WTC11 (cell line): ENCODE measurements at places on chromosomes 13 and 19. TPM values are rescaled to one million over a fixed set of nuclear protein-coding genes. Genes with fewer than 3 reads are reported as not detected.

The CYP4F2 gene
- 0.24 to 1.2 TPM (median 0.34 TPM) in 3 replicates for total RNA-seq

DNA sequence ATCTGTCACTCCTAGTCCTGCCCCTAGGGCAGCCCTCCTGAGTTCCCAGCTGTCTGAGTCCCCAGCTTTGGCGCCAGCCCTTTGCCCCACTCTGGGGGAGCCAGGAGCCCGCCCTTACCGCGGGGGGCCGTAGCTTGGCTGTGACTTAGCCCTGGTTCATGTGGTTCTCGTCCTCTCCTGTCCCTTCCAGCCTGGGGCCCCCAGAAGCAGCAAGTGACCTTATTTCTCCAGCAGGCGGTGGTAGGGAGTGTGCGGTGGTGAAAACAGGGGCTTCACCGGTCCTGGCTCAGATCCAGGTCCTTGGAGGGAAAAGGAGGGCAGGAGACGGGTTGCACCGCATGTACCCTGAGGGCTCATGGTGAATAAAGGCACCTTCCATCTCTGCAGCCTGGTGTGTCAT lies 7.9 kb downstream of the GIPC3 start:
- H3K4me1 ChIP-seq, result no peaks in the 10 kb centered on the region
- 0 out of 2 replicates have a peak, but pooled peaks cover 2% of the 10 kb centered on the region for H3K36me3 ChIP-seq
- peak; percentile 69 for DNase-seq
- H3K27ac ChIP-seq, result no peak overlapping the region

The BRME1 gene
- 5.0 to 7.2 TPM (median 6.4 TPM) in 3 replicates for total RNA-seq

DNA sequence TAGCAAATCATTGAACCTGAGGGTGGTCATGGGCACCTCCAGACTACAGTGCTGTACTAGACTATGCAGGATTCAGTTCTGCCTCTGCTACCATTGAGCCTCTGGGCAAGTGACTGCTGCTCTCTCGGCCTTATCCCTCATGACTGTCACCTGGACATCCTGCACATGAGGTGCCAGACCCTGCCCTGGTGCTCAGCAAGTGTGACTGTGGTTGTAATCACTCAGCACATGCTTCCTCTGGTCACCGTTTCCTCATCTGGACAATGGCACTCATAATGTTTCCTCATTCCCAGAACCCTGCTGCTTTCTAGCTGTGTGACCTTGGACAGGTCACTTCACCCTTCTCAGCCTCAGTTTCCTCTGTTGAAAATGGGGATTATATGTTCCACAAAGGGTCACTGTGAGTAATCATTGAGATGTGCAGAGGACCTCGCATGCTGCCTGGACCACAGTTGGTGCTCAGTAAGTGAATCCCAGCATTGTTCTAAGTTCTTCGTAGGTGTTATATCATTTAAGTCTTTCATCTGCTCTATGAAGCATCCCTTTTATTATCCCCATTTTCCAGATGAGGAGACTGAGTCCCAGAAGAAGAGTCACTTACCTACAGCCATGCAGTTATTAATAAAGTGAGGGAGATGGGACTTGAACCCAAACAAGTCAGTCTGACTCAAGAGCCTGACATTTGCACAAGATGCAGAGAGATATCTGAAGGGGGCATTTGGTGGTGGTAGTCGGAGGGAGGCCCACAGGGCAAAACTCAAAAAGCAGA lies 3.2 kb downstream of the SYT3 start:
- peaks cover 42% of the 10 kb centered on the region for H3K36me3 ChIP-seq
- no peak for DNase-seq
- peaks cover 35% of the 10 kb centered on the region for H3K27me3 ChIP-seq
- peaks cover 16% of the 10 kb centered on the region for H3K4me1 ChIP-seq

- no peak overlapping the region for H3K4me3 ChIP-seq
- peaks cover 14% of the 10 kb centered on the region for H3K36me3 ChIP-seq
- peaks cover 14% of the 10 kb centered on the region for H3K27me3 ChIP-seq
- peaks cover 35% of the 10 kb centered on the region for H3K4me1 ChIP-seq
Observed at GRCh38 chr13:25147638-25148401, 24.3 kb downstream of the AMER2 start.

The TRPC4 gene
- 4.2 to 8.0 TPM (median 5.0 TPM) in 3 replicates for total RNA-seq

DNA sequence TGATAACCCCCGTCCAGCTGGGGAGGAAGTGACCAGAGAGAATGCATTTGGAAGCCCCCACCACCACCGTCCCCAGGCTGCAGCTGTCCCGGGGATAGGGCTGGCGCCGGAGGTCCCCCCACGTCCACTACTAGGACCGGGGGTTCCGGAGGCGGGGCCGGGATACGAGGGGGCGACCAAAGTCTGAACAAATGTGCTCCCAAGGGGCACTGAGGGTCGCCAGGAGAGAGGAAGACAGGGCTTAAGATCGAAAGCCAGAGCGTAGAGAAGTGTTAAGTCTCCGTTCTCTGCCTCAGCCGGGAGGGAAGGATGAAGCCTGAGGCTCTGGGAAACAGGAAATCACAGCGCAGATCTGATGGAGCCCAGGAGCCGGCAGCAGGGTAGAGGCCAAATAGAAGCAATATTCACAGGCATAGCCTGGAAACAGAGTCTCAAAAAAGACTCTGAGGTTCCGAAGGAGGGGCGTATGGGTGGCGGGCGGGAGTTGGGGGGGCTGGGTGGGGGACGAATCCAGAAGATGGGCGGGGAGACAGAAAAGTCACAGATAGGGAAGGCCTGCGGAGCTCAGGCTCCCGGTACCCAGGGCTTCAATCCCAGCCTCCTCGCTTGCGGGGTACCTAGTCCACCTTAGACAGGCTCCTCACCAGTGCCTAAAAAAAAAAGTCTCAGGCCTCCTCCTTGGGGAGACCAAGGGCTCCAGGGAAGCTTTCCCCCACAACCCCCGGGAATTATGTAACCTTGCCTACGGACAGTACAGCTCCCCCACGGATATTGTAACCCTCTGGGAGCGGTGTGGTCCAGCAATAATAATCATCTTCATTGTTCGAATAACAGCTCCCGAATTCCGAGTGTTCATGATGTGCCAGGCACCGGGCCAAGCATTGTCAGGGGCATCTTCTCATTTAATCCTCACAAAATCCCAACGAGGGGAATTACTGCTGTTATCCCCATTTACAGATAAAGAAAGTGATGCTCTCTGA lies 1.1 kb upstream of the ERF start:
- peaks cover 20% of the 10 kb centered on the region for H3K27me3 ChIP-seq
- peak overlapping the region; percentile 82 for H3K4me3 ChIP-seq
- H3K36me3 ChIP-seq, result no peaks in the 10 kb centered on the region
- DNase-seq, result no peak
- H3K4me1 ChIP-seq, result peaks cover 24% of the 10 kb centered on the region

- no peak overlapping the region for H3K27ac ChIP-seq
- peaks cover 27% of the 10 kb centered on the region for H3K27me3 ChIP-seq
- no peak for DNase-seq
- H3K4me1 ChIP-seq, result peaks cover 51% of the 10 kb centered on the region
- H3K4me3 ChIP-seq, result peak overlapping the region; percentile 63
Observed at GRCh38 chr13:112895521-112896465, 73.2 kb upstream of the MCF2L start.

DNA sequence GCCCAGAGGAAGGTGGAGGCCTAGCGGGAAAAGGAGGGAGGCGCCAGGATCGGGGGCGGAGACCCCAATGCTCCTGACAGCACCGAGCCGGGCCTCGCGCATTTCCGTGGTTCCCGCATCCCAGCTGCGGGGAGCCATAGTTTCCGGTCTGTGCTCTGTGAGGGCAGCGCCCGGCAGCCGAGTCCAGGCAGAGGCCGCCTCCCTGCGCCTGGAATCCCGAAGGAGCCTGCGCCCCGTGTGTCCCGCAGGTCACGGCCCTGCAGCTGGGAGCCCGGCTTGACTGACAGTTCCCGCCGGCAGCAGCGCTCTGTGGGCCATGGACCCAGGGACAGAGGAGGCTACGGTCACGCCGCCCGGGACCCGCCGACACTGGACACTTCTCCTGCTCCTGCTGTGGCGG lies 74.6 kb upstream of the C13orf46 start:
- DNase-seq, result peak; percentile 50
- no peak overlapping the region for H3K4me3 ChIP-seq
- peaks cover 18% of the 10 kb centered on the region for H3K4me1 ChIP-seq

DNA sequence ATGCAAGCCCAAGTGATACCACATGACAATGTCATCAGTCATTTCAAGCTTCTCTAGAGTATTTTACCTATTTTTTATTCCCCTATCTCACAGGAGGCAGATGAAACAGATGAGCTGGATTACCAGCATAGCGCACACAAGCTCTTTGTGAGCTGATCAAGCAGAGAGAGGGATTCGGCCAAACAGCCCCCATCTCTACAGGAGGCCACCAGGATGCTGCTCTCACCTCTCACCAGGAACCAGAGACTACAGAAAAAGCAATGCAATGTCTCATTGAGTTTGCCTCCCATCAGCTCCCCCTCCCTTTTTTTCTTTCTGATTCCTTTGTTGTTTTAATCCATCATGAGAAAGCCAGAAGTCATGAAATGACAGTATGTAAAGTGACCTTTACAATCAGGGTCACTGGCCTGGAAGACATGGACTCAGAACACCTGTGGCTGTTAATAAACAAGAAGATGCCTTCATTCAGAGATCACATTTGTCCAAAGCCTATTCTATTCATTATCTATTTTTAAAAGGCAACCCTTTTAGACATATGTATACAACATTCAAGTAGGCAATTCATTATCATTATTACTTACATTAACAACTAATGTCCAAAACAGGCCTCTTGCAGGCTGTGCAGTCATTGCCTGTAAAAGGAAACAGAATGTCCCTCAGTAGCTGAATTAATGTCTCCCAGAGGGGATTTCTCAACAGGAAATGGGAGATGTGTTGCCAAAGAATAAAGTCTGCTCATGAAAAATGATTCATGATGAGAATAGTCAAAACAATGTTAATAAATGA lies 656.6 kb downstream of the TBC1D4 start:
- no peak for DNase-seq
- H3K27ac ChIP-seq, result no peak overlapping the region
- no peaks in the 10 kb centered on the region for H3K36me3 ChIP-seq
- H3K27me3 ChIP-seq, result no peaks in the 10 kb centered on the region
- peaks cover 18% of the 10 kb centered on the region for H3K4me1 ChIP-seq

The IRGC gene
- total RNA-seq, result not detected in 3 replicates

GRCh38 chr13:76885203-76886004 lies 801 bp downstream of the KCTD12 start:
- peaks cover 19% of the 10 kb centered on the region for H3K4me1 ChIP-seq
- H3K4me3 ChIP-seq, result peak overlapping the region; percentile 76
- peaks cover 58% of the 10 kb centered on the region for H3K27me3 ChIP-seq

DNA sequence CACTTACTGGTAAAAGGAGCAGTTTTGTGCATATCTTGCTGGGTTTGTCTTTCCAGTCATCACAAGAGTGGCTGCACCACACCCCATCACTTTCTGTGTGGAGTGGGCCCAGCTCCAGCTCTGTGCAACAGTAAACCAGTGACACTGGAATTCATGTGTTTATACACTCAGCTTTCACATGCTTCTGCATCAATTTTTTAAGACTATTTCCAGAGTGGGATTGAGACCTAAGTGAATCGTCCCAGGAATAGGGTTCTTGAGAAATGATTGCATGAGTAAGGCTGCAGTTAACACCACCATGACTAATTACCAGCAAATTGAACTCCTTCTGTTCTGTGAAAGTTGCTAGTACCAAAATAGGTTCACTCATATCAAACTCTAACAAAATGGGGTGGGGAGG lies 5.3 kb upstream of the CFAP97D2 start:
- 0 out of 2 replicates have a peak, but pooled peaks cover 2% of the 10 kb centered on the region for H3K4me1 ChIP-seq
- H3K27me3 ChIP-seq, result no peaks in the 10 kb centered on the region
- DNase-seq, result no peak
- 0 out of 2 replicates have a peak, but pooled peaks cover 4% of the 10 kb centered on the region for H3K36me3 ChIP-seq

DNA sequence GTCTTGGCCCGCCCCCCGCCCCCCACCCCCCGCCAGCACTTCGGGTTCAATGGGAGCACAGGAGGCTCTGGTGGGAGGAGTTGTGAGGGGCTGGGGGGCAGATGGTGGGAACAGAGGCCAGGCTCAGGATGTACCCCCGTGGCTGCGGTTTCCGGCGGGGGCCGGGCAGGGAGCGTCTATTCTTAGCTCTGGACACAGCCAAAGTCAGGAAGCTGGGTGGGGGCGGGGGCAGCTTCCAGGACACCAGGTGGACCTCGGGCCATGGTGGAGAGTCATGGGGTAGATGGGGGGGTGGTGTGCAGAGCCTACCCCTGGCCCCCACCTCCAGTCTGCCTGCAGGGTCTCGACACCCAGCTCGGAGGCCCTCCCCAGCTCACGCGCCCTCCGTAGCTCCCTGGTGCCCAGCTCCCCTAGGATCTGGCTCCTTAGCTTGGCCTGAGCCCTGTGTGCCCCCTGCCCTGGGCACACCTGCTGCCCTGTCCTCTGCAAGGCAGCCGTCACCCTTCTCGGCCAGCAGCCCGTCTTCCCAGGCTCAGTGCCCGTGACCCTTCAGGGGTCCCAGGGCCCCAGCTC lies 2.2 kb upstream of the TBXA2R start:
- H3K27ac ChIP-seq, result no peak overlapping the region
- peaks cover 11% of the 10 kb centered on the region for H3K4me1 ChIP-seq
- no peak for DNase-seq
- H3K4me3 ChIP-seq, result no peak overlapping the region
- no peaks in the 10 kb centered on the region; the same call in 1 of the 2 replicates for H3K36me3 ChIP-seq

- no peak for DNase-seq
- H3K36me3 ChIP-seq, result peaks cover 2% of the 10 kb centered on the region
- peaks cover 10% of the 10 kb centered on the region; the same call in 1 of the 2 replicates for H3K4me1 ChIP-seq
Observed at GRCh38 chr19:19514215-19514657, 1.1 kb downstream of the TSSK6 start.

DNA sequence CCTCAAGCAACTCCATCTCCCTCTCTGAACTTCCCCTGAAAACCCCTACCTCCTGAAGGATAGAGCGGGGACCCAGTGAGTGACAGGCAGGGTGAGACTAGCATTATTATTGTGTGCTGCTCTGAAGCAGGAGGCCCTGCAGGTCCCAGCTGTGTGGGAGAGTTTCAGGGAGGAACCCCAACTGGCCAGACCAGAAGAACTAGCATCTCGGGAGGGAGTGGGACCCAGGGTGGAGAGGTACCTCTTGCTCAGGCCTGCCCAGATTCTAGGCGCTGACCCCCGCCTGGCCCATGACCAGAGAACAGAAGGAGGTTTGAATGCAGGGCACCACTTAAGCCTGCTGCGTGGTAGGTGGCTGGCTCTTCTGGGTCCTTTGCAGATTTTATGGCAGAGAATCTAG lies 5.7 kb upstream of the LYPD3 start:
- H3K4me1 ChIP-seq, result peaks cover 3% of the 10 kb centered on the region; the same call in 1 of the 2 replicates
- H3K4me3 ChIP-seq, result no peak overlapping the region
- H3K36me3 ChIP-seq, result no peaks in the 10 kb centered on the region
- H3K27ac ChIP-seq, result no peak overlapping the region
- no peak for DNase-seq

GRCh38 chr19:695352-695949 lies at the start of gene PRSS57:
TSS of gene PRSS57 (minus strand) at chr19:695452. CDS start at chr19:695430, 22 bp downstream.
- no peak for DNase-seq
- no peaks in the 10 kb centered on the region for H3K27me3 ChIP-seq
- H3K4me3 ChIP-seq, result no peak within 1 kb of the TSS

DNA sequence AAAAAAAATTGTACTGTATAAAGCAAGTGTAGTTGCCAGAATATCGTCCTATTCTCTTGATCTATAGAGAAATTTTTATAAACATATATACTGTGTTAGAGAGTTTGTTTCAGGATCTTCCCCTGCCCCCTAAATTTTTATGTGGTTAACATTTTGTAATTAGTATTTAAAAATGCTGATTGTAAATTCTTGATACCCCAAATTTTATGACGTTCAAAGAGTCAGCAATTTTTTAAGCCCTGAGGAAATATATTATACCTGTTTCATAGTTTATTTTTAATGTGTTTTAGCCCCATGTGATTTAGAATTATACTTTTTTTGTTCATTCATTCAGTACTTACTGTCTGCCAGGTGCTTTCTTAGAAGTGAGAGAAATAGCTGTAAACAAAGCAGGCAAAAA lies 7.3 kb upstream of the KCTD4 start:
- H3K27ac ChIP-seq, result no peak overlapping the region
- peaks cover 14% of the 10 kb centered on the region for H3K36me3 ChIP-seq
- H3K4me3 ChIP-seq, result no peak overlapping the region
- DNase-seq, result no peak
- H3K27me3 ChIP-seq, result no peaks in the 10 kb centered on the region
- peaks cover 7% of the 10 kb centered on the region for H3K4me1 ChIP-seq
